ENCODE measurements at places on chromosomes 3 and 15. TPM values are rescaled to one million over a fixed set of nuclear protein-coding genes. Genes with fewer than 3 reads are reported as not detected.

The SUCNR1 gene
- total RNA-seq, result 51.2 TPM

The SCAANT1 gene
- total RNA-seq, result not detected

The RARRES1 gene
- total RNA-seq, result 8.0 TPM

The EBLN2 gene
- 4.2 TPM for total RNA-seq

The GHRL gene
- total RNA-seq, result not detected

The SLC12A8 gene
- 13.2 TPM for total RNA-seq

The EPHA3 gene
- total RNA-seq, result 6.7 TPM

The ADAMTS9 gene
- 3.7 TPM for total RNA-seq

The CAPN3 gene
- 1.6 TPM for total RNA-seq

The LDHAL6B gene
- not detected for total RNA-seq

The DPPA2 gene
- not detected for total RNA-seq

The WNT7A gene
- total RNA-seq, result not detected

The ZNF770 gene
- 40.1 TPM for total RNA-seq

The EPHB3 gene
- total RNA-seq, result 6.9 TPM

The MYLK gene
- 500 TPM for total RNA-seq

The SLC28A1 gene
- not detected for total RNA-seq

The COL6A5 gene
- not detected for total RNA-seq

The GRAMD2A gene
- 0.46 TPM for total RNA-seq

The ST3GAL6 gene
- 19.9 TPM for total RNA-seq

The GPR160 gene
- 0.26 TPM for total RNA-seq

The FBXL22 gene
- total RNA-seq, result 1.4 TPM

The CERS3 gene
- not detected for total RNA-seq

The C2CD4A gene
- 1.4 TPM for total RNA-seq

The TMEM158 gene
- total RNA-seq, result 17.7 TPM

The SUSD5 gene
- total RNA-seq, result 8.4 TPM

The FANCD2OS gene
- not detected for total RNA-seq

The GOLGA8H gene
- 0.30 TPM for total RNA-seq

The PLA2G4E gene
- total RNA-seq, result not detected
